ENCODE measurements at places on chromosomes 2 and 18. TPM values are rescaled to one million over a fixed set of nuclear protein-coding genes. Genes with fewer than 3 reads are reported as not detected.

GREB1 gene
- total RNA-seq = 134 TPM

GRCh38 chr18:59927246-59927825, 27.5 kb downstream of the PMAIP1 start:
- no peak overlapping the region for H3K4me3 ChIP-seq
- H3K27me3 ChIP-seq = no peaks in the 10 kb centered on the region
- peaks cover 13% of the 10 kb centered on the region for H3K4me1 ChIP-seq
- no peak overlapping the region for H3K27ac ChIP-seq

DNA sequence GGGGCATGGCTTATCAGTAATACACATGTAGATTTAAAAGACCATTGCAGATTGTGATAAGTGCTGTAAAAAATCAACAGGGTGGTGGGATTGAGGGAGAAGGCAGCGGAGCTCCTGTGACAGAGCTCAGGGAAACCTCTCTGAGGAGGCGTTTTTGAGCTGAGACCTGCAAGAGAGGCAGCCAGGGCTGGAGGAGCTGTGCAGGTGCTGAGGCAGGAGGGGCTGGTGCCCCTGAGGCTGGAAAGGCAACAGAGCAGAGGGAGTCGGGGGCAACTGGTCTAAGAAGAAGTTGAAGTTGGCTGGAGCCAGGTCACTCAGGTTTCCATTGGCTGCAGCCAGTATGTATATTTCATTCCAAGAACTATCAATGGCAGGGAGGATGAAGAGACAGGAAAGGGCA, 47.6 kb downstream of the KLHL29 start:
- no peak for DNase-seq
- H3K27me3 ChIP-seq = peaks cover 4% of the 10 kb centered on the region
- peaks cover 7% of the 10 kb centered on the region for H3K36me3 ChIP-seq
- H3K27ac ChIP-seq = no peak overlapping the region
- H3K4me3 ChIP-seq = no peak overlapping the region
- H3K4me1 ChIP-seq = peaks cover 21% of the 10 kb centered on the region

NEU2 gene
- not detected for total RNA-seq

DNA sequence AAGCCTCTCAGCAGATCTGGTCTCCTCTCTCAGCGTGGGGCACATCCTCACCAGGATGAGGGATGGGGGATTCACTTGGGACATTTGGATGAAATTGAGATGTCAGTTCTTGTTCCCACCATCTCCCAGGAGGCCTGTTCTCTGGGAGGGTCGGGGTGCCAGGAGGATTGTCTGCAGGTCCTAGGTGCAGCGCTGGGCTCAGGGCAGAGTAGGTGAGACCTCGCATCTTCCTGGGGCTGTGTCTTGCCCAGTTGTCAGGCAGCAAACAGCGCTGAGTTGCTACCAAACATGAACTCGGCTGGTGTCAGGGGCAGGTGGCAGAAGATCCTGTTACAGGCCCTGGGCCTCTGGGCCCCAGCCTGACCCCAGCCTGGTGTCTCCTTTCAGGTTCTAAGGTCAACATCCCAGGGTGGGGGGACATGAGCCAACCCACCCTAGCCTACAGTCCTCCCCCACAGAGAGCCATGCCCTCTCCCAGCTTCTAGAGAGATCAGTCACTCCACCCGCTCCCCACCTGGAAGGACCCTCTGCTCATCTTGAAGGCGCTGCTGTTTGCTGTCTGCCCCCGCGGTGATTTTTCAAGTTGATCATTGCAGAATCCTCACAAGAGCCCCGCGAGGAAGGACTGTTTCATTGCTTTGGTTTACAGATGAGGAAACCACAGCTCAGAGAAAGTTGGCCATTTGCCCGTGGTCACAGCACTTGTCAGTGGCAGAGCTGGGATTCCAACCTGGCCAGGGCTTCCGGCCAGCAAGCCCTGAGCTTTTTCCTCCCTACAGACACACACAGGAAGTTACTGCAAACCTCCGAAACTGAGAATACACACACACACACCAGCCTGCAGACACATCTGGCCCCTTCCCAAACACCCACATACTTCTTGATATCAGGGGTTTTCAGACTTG, 83.9 kb downstream of the STPG4 start:
- no peak overlapping the region for H3K4me3 ChIP-seq
- H3K27me3 ChIP-seq = peaks cover 7% of the 10 kb centered on the region
- peak overlapping the region; percentile 73 for H3K27ac ChIP-seq
- no peak for DNase-seq

DNA sequence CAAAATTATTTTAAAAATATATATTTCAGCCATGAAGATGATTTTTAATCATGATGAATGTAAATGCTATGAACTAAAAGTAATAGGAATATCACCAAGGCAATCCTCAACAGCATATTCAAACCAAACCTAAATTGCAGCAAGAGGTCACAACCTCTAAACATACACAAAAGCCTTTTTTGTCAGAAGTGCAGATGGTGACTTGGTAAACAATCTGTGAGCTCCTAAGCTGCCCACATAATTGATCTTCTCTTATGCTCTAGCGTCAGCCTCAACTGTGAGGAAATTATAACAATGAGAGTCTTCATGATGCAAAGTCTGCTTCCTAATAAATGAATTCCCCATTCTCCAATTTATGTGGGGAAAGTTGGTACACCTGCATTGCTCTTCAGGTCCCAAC, 113.2 kb downstream of the TSN start:
- no peak for DNase-seq
- H3K4me3 ChIP-seq = no peak overlapping the region
- no peak overlapping the region for H3K27ac ChIP-seq
- H3K36me3 ChIP-seq = peaks cover 4% of the 10 kb centered on the region
- H3K4me1 ChIP-seq = peaks cover 7% of the 10 kb centered on the region
- H3K27me3 ChIP-seq = peaks cover 4% of the 10 kb centered on the region

DNA sequence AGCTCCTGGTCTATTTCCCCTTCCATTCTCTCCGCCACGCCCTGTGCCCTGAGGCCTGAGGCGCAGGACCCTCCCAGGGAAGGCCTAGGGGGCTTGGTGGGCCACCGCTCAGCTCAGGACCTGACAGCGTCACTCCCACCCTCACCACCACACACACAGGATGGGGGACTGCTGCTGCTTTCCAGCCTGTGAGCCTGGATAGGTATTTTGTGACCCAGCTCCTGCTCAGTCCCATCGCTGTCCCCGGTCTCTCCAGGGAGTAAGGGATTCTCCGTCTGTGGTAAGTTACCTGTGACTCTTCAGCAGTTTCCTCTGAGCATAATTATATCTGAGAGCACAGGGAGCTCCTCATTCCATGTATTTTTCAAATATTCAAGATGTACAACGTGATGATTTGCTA, 16.3 kb downstream of the FAM228A start:
- H3K27ac ChIP-seq = no peak overlapping the region
- H3K4me3 ChIP-seq = no peak overlapping the region
- H3K36me3 ChIP-seq = no peaks in the 10 kb centered on the region
- DNase-seq = no peak
- no peaks in the 10 kb centered on the region for H3K4me1 ChIP-seq
- peaks cover 5% of the 10 kb centered on the region for H3K27me3 ChIP-seq

- H3K27me3 ChIP-seq = peaks cover 6% of the 10 kb centered on the region
- no peak overlapping the region for H3K27ac ChIP-seq
- no peak for DNase-seq
Observed at GRCh38 chr18:72458271-72458670, 85.9 kb downstream of the CBLN2 start.

- no peak for DNase-seq
- H3K27ac ChIP-seq = no peak overlapping the region
- H3K4me3 ChIP-seq = no peak overlapping the region
- no peaks in the 10 kb centered on the region for H3K36me3 ChIP-seq
- H3K4me1 ChIP-seq = peaks cover 5% of the 10 kb centered on the region
- H3K27me3 ChIP-seq = no peaks in the 10 kb centered on the region
Observed at GRCh38 chr2:179646173-179646769, 215.1 kb downstream of the ZNF385B start.

Measured in glutamatergic neuron (in vitro differentiated cells).